ENCODE measurements at places on chromosomes 4 and X. TPM values are rescaled to one million over a fixed set of nuclear protein-coding genes. Genes with fewer than 3 reads are reported as not detected.

ANOS1 gene
- 0.25 TPM for total RNA-seq

GRCh38 chrX:2913118-2913517 lies 16.0 kb downstream of the ARSD start:
- no peak for DNase-seq

DNA sequence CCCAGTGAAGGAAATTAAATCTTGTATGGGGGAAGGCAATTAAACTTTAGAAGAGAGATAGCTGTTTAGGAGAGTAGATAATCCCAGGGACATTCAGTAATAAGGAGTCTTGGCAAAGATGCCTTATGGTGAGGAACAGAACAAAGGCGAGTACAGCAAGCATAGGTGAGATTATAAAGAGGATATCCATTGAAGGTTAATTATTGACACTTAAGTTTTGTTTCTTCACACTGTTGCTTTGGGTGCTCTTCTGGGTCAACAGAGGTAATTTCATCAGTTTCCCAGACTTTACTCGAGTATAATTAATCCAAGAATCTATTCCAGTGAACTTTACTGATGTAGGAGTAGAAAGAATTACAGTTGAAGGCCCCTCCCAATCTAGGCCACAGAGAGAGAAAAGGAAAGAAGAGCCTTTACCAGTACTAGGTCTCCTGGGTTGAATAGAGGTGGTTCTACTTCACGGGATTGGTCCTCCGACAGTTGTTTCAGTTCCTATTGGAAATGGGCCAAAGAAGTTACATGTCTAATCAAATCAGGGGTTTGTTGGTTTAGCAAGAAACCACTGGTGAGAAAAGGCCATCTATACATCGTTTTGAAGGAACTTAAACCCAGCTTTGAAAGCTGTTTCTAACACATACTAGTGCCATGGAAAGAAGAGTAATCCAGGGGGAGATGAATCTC lies 27.2 kb downstream of the EPGN start:
- DNase-seq, result no peak

DNA sequence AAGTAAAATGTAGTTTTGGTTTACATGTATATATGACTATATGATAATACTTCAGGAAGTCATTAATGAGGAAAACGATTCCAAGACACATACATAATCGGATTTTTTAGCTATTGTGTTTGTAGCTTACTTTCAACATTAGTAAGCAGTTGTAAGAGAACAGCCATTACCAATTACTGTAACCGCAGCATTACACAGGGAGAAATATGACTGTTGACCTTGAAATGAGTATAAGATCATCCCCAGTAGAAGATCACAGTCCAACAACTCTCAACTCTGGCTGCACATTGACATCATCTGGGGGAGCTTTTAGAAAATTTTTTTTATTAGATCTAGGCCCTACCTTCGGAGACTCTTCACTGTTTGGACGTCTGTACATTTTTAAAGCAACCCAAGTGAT lies 762.0 kb upstream of the MAGEB2 start:
- DNase-seq, result no peak

DNA sequence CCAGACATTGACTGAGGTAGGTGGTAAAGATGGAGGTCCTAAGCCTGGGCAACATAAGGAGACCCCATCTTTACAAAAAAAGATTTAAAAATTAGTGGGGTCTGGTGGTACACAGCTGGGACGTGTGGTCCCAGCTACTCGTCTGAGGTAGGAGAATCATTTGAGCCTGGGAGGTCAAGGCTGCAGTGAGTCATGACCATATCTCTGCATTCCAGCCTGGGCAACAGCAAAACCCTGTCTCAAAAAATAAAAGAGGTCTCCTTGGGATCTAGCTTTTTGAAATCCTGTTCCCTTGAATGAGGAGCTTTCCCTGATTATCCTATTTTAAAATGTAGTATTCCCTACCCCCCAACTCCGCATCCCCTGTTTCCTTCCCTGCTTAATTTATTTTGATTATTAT lies 78.7 kb upstream of the OGT start:
- no peak for DNase-seq

- no peak for DNase-seq
Measured at GRCh38 chr4:85209161-85209560, 242.7 kb upstream of the WDFY3 start.

GRCh38 chrX:809081-809480 lies 178.5 kb downstream of the SHOX start:
- no peak for DNase-seq

- no peak for DNase-seq
Measured at GRCh38 chrX:85620466-85620865, 241.0 kb upstream of the POF1B start.

GRCh38 chr4:80306260-80306659 lies 29.3 kb upstream of the CFAP299 start:
- no peak for DNase-seq

DNA sequence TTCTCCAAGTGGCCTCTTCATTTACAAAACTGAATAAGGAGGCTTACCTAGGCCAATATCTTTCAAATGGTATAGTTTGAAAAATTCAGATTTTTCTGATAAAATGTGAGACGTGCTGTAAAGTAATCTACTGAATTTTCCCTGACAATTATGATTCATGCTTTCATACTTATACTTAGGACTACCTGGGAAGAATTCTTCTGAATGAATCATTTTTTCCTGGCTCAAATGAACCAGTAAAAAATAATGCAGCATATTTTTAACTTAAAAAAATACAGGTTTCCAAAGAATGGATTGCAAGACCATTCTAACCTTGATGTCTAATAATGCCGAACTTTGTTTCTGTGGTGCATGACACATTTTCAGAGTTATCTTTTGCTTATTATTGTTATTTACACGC lies 375.4 kb downstream of the ZNF674 start:
- DNase-seq, result no peak

- DNase-seq, result no peak
Measured at GRCh38 chr4:169042608-169043007, 32.6 kb upstream of the CBR4 start.

- DNase-seq, result no peak
Measured at GRCh38 chr4:88938138-88938537, 118.8 kb downstream of the FAM13A start.

SLC30A9 gene
- total RNA-seq, result 22.4 TPM

DNA sequence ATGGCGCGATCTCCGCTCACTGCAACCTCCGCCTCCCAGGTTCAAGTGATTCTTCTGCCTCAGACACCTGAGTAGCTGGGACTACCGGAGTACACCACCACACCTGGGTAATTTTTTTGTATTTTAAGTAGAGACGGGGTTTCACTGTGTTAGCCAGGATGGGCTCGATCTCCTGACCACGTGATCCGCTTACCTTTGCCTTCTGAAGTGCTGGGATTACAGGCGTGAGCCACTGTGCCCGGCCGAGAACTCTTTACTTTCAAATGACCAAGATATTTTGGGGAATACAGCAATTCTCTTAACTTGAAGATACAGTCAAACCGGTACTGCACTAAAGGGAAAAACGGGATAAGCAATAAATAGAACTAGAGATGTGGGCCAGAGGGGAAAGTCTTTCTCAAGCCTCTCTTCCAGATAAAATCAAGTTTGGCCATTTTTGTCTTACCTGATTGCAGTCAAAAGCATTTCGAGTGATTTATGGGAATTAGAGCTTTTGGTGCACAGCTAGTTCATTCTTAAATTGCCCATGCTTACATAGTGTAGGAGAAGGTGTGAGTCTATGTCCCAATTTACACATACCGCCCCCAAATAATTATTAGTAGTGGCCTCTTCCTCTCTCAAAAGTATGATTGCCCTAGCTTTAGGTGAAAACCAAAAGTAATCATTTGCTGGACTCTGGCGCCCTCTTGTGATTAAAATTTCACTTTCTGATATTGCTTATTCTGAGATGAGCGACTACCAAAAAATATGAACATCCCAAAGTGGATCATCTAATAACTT lies 53.2 kb upstream of the ABCG2 start:
- DNase-seq, result peak; percentile 51

GRCh38 chr4:42709392-42710065 lies 52.6 kb upstream of the ATP8A1 start:
- DNase-seq, result no peak

DNA sequence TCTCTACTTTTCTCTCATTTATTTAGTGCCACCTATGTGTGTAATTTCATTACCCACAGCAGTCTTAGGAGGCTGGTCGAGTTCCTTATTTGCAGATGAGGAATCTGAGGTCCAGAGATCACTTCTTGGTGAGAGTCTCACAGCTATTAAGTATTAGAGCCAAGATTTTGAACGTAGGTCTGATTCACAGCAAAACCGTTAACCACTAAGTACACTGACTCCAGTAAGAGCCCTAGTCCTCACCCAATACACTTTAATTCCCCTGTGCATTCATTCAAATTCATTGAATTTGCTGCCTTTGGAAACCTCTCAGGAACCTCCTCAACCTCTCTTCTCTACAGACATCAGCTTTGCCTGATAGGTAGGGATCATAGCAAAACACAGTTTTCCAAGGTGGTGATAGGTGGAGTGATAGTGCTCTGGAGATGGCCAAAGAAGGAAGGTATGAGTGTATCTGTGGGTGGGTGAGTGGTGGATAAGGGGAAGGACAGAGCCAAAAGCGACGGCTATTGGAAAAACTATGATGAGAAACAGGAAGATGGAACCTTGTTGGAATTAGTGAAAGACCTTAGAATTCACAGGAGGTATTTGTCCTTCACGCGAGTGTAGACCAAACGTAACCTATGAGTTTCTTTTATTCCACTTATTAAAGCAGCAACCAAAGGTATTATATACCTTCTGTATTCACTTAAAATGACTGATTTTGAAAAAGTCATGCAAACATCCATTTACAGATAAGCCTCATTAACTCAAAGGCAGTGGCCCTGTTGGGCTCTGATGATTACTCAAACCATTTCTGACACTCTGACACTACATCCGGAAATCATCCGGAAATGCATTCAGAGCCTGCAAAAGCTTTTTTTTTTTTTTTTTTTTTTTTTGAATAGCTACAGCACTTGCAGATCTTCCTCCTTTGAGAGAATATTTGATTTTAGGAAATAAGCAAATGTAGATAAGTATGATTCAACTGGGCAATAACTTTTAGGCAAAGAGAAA lies 6.3 kb downstream of the FMR1 start:
- no peak for DNase-seq

DNA sequence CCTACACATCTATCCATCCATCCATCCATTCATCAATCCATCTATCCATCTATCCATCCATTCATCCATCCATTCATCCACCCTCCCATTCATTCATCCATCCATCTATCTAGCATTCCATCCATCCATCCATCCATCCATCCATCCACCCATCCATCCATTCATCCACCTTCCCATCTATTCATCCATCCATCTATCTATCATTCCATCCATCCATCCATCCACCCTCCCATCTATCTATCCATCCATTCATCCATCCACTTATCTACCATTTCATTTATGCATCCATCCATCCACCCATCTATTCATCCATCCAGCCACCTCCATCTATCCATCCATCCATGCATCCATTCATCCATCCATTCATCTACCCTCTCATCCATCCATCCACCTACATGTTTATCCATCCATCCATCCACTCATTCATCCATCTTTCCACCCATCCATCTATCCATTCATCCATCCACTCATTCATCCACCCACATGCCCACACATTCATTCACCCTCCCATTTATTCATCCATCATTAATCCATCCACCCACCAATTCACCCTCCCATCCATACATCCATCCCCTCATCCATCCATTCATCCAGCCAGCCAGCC lies 258.5 kb downstream of the CRLF2 start:
- no peak for DNase-seq

GPC4 gene
- total RNA-seq, result 1.7 TPM

FAM199X gene
- total RNA-seq, result 5.9 TPM

DNA sequence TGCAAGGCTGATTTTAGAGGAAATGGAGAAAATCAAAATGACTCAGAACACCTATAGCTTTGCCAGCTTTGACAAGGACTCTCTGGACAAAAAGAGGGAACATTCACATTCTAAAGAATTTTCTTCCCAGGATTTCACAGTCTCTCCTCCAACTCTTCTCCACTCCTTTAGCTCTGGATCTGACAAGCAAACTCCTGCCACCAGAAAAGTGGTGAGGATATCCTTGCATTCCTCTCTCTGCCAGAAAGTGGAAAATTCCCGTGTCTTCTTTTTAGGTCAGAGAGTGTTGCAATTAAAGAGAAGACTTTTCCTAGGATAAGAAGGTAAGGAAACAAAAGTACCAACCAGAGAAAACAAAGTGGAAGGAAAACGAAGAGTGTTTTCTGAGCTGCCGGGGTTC lies 16.1 kb upstream of the PDGFRA start:
- no peak for DNase-seq

- no peak for DNase-seq
Measured at GRCh38 chr4:99861120-99861905, 32.9 kb downstream of the LAMTOR3 start.

TIGD2 gene
- 14.4 TPM for total RNA-seq

- DNase-seq, result peak; percentile 46
Measured at GRCh38 chrX:109966246-109966645, 36.7 kb upstream of the TMEM164 start.

DNA sequence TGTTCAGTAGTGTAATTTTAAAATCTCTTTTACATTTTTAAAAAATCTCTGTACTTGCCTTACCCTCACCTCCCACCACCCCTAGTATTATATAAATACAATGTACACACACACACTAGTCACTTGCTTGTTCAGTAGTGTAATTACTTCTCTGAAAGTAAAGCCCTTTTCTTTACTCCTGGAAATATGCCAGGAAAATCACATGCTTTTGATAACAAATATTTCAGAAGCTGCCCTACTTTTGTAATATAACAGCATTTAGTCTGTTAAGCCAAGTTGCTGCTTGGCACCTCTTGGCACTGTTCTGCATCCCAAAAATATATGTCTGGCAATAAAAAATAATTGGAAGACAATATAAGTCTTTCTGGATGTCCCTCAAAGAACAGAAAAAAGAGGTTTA lies 172.8 kb upstream of the APOOL start:
- DNase-seq, result no peak

- no peak for DNase-seq
Measured at GRCh38 chr4:104351706-104352105, 143.0 kb downstream of the CXXC4 start.

- DNase-seq, result no peak
Measured at GRCh38 chrX:149010853-149011224, 494.3 kb downstream of the IDS start.

DCHS2 gene
- total RNA-seq, result 0.08 TPM

DNA sequence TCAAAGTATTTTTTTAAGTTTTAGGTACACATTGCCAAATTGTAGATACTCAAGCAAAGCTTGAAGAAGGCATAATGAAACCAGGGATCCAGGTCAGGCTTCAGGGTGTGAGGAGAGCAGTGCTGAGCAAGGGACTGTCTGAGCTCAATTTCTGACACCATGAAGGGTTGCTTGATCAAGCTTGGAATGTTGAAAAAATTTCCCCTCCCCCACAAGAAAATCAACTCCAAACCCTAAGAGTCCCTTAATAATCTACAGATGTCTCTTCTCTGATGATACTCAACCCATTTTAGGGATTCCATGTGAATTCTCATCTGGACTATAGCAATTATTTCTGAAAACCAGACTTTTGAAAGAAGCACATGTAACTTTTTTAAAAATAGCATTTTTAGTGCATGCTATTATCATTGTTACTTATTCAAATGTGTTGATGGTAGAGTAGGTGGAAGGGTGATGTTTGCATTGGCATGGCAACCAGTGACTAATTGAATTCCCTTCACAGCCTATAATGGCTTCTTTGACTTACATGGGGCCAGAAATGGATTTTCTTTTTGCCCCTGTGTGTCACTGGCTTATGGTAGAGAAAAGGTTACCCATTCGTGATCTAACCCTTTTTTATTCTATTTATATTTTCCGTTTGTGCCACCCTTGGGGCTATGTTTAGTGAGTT lies 252.0 kb downstream of the FBXW7 start:
- no peak for DNase-seq

MBNL3 gene
- total RNA-seq, result 93.4 TPM
